ENCODE measurements at places on chromosomes 12 and 14.

DNA sequence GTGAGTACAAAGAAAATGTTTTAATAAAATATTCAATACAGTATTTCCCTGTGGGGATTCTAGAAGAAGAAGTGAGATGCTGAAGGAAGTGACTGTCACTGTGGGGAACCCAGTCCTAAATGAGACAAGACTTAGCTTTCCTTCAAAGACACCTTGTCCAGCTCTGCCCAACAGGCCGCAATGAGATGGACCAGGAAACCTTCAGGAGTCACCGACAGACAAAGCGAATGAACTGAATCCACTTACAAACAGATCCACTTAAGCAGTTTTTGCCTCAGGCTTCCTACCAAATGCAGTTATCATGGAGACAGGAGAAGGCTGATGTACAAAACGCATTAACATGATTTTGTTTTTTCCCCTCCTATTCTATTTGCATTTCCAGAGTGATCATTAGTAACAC, 9.6 kb downstream of the KCNJ8 start:
- no peak for DNase-seq

DNA sequence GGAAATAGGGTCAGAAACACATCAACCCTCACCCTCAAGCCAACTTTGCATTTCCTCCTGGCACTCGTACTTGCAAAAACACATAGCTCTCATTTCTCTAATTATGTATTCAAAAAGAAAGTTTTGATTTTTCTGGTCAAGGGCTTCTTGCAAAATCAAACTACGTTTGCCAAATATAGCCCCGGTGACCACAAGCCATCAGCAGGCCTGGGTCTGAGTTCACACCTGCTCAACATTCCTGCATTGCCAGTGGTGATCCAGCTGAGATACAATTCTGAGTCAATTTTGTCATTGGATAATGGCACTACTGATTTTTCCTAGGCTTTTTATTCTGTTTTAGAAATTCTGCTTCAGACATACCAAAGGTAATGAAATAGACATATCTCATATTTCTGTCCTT, 10.7 kb upstream of the BHLHE41 start:
- no peak for DNase-seq

- peak; percentile 41 for DNase-seq
These were observed 8.4 kb downstream of the ZC2HC1C start for GRCh38 chr14:75077794-75078193.

DNA sequence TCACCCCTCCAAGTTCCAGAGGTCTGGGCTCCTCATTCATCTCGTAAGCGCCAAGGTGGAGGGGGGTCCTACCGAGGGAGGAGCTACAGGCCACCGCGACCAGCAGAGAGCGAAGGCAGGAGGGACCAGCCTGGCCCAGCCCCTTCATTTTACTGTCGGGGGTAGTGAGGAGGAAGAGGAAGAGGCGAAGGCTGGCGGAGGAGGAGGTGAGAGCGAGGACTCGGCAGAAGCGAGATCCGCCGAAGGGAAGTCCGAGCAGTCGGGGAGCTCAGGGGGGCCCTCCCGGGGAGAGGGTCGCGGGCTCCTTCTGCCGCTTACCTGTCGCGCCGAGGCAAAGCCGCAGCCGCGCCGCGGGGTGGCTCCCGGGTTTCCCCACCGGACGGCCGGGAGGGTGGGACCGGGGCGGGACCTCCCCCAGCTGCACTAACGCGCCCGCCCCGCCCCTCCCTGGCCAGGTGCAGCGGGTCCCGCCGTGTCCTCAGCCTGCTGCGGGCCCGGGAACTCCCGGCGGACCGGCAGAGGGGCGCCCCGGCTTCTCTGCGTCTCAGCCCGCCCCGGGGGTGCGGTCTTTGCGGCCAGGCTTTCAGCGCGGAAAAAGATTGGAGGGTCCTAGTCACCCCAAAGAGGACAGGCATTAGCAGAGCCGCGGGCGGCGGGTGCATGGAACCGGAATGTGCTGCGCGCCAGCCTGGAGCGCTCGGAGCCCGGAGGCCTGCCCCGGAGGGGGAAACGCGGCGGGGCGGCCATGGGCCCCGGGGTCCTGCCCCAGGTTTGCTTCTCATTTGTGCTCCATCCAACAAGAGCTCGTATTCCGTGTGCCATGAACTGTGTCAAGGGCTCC, at the start of gene GALNT6:
Gene GALNT6 (minus strand): TSS at position 124 of the 841 bp plus-strand sequence. CDS start 11,625 bp downstream, outside the sequence.
- peak; percentile 51 for DNase-seq

GRCh38 chr12:25056486-25057130, 107.7 kb upstream of the BCAT1 start:
- DNase-seq: no peak

DNA sequence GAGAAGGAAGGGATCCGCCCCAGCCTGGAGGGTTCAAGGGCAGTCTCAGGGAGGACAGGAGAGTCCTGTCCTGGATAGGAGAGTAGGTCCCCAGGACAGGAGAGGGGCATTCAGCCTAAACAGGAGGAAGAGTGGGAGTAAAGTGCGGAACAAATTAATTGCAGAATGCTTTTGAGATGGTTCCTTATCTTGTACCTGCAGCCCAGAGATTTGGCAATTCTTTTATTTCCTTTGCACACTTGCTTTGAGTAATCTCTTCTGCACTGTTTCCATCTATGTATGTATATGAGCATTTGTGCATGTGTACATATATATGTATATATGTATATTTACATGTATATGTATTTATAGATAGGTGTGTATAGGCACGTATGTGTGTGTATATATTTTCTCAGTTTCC, 22.7 kb downstream of the PLEK2 start:
- no peak for DNase-seq

GRCh38 chr14:53942970-53943750, 13.5 kb downstream of the BMP4 start:
- DNase-seq: no peak

DNA sequence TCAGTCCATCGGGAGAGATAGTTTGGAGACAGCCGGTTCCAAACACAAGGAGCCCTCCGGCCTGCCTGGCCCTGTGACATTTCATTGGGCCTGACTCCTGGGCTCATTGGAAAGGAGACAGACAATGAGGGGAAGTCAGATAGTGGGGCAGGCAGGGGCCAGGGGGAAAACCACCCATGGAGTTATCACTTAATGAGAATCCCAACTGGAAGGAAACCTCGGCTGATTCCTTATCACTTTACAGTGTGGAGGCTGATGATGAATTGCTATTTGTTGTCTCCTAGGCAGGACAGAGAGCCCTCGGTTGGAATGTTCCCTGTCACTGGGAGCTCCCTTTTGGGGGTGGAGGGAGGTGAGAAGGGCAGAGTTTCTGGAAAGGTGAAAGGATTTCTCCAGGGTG, 44.4 kb downstream of the TBX5 start:
- no peak for DNase-seq

GRCh38 chr12:104248444-104248843, 32.9 kb downstream of the TXNRD1 start:
- DNase-seq: no peak

GRCh38 chr12:905261-906031, 44.0 kb downstream of the RAD52 start:
- no peak for DNase-seq

DNA sequence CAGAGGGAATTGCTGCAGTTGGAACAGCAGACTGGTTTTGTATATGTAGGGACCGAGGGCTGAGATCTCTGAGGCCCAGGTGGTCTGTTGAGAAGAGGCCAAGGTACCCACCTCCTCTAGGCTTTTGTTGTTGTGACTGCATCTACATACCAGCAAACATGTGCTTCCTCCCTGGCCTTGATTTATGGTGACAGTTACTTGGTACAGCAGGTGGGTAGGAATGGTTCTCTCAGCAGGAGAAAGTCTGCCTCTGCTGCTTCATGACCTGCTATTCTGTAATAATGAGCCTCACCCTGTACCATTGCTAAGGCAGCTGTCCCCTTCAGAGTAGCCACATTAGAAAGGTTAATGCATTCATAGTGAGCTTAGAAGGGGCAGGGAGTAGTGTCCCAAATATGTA, 196.7 kb upstream of the PELI2 start:
- no peak for DNase-seq

- no peak for DNase-seq
These were observed 43.0 kb downstream of the BORCS5 start for GRCh38 chr12:12399776-12400305.

DNA sequence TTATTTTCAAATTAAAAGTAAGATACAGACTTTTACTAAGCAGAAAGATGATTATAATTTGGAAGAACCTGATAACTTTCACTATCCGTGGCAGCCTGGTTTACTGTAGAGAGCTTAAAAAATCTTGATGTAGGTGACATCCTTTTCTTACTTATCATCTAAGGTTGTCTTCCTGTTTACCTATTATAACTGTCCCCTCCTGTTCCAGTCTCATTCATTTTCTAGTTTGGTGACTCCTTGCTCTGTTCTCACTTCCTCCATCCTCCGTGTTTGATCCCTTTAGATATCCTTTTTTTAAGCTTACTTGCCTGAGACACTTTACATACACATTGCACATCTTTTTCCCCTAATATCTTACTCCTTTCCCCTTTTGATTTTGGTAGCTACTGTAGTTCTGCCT, 27.5 kb downstream of the CCDC91 start:
- no peak for DNase-seq

GRCh38 chr12:54416687-54417603, 2.1 kb downstream of the ITGA5 start:
- DNase-seq: peak; percentile 55

GRCh38 chr14:96217376-96217913, 12.8 kb downstream of the BDKRB2 start:
- no peak for DNase-seq

GRCh38 chr12:128008341-128008740, 258.6 kb upstream of the TMEM132C start:
- peak; percentile 54 for DNase-seq

DNA sequence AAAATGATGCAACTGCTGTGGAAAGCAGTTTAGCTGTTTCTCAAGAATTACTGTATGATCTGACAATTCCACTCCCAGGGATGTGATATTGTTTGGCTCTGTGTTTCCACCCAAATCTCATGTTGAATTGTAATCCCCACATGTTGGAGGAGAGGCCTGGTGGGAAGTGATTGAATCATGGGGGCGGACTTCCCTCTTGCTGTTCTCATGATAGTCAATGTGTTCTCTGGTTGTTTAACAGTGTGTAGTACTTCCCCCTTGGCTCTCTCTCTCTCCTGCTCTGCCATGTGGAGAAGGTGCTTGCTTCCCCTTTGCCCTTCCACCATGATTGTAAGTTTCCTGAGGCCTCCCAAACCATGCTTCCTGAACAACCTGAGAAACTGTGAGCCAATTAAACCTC, 93.4 kb upstream of the CPM start:
- DNase-seq: no peak

- DNase-seq: peak; percentile 54
These were observed 85.8 kb downstream of the EXOC5 start for GRCh38 chr14:57182760-57183503.

DNA sequence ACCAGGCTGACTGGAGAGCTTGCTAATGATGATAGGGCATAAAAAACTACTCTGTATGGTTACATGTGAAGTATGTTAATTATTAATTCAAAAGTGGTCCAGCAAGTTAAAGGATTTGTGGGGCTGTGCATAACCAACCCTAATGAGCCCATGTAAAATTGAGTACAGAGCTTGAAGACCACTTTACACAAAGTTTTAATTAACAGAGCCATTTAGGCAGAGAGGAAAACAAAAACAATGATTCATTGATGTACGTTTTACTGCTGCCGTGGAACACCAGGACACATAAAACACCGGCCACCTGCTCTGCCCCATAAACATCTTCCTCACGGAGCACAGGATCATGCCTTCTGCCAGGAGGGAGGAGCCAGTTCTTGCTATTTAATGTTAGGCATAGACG, 83.5 kb downstream of the RIMBP2 start:
- no peak for DNase-seq

- no peak for DNase-seq
These were observed 146.0 kb upstream of the C14orf180 start for GRCh38 chr14:104433401-104434213.

DNA sequence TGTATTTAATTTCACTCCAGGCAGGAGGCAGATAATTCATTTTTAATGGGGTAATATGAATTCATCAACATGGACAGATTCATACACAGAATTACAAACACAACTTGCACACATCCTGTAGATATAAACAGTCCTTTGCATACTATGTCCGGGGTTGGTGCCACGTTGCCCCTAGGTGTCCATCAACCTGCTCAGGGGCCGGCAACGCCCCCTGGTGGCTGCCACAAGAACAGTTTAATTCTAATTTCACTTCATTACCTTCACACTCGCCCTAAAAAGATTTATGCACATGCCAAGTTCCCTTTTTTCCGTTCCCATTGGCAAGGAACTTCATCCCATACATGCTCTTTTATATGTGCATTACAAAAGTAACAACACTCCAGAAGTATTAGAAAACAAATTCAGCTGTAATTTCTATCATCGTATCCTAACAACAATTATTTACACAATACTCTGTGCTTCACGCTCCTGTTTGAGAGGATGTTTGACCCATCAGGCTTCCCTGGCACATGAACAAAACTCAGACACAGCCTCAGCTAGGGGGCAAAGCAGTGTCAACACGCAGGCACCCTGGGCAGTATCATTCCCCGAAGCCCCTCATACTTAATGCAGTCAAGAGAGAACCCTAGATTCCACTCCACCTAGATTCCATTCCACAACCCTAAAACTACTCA, 15.5 kb downstream of the MANSC1 start:
- peak; percentile 58 for DNase-seq

DNA sequence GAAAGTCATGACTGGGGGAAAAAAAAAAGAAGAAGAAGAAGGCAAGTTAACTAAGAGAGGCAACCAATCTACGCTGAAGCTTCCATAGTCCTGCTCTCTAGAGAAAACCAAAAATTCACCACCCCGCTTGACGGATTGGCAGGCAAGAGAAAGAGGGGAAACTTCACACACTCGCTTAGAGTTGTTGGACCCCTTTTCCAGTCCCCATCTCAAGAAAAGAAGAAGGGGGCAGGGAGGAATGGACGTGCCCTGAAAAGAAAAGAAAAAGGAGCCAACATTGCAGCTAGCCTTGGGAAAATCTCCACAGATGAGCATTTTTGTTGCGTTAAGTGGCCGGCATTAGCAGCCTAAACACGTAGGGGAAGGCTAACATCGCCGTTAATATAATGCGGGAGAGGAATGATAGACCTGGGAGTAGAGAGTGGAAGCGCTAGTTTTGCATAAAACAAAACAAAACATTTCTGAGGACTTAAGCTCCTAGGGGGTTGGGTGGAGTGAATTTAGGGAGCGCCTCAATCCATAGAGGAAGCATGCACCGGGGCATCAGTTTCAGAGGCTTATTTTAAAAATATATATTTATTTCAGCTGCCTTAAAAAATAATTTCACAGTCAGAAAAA, 11.3 kb upstream of the FOXG1 start:
- no peak for DNase-seq

- no peak for DNase-seq
These were observed 3.8 kb downstream of the INHBC start for GRCh38 chr12:57438400-57438799.

- DNase-seq: no peak
These were observed 26.9 kb downstream of the MDM1 start for GRCh38 chr12:68305278-68305677.

- no peak for DNase-seq
These were observed 34.1 kb downstream of the DIO3 start for GRCh38 chr14:101595349-101595748.

Data from adipocyte (in vitro differentiated cells).